ENCODE measurements at places on chromosomes 7 and 10.

DNA sequence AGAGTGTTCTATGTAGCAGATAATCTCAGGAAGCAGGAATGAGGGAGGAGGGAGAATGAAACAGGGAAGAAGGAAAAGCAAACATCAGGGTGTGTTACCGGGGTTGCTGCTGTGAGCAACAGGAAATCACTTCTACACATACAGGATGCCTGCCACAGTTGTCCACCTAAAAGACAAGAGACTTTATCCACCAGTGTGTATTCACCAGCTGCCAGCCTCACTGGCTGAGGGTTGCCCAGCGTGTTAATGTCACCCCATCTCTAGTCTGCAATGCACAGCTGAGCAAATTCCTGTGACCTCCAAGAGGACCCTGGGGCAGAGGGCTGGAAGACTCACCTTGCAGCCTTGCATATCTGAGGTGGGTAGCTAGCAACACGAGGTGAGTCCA is 183.7 kb downstream of the GPAM start:
- DNase-seq: no peak

DNA sequence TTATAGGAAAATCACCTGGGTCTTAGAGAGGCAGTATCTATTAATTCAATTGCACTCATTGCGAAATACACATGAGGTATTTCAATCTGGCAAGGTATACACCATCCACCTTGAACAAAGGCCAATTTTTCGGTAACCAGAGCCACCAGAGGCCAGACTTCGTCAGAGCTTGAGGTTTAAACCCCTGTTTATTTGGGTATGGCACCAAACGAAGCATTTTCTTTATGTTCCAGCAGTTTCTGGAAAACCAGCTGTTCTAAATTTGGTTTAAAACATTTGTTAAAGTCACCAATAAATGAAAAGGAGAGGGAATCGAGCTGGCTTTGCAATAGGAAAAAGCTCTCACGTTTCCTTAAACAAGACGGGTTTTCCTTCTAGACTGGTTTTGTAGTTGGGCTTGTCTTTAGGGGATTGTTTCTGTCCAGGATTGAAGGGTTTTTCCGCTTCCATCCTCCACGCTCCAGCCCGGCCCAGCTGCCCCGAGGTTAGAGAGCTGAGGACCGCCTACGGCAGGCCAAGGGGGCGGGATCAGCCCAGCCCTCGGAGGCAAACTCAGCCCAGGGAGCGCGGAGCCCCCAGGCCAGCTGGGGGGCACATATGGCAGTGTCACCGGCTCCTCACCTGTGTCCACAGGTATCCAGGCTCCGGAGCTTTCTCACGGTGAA is 539.4 kb upstream of the MGMT start:
- DNase-seq: no peak

- DNase-seq: no peak
Observed at GRCh38 chr10:126851414-126852108, 53.7 kb upstream of the DOCK1 start.

DNA sequence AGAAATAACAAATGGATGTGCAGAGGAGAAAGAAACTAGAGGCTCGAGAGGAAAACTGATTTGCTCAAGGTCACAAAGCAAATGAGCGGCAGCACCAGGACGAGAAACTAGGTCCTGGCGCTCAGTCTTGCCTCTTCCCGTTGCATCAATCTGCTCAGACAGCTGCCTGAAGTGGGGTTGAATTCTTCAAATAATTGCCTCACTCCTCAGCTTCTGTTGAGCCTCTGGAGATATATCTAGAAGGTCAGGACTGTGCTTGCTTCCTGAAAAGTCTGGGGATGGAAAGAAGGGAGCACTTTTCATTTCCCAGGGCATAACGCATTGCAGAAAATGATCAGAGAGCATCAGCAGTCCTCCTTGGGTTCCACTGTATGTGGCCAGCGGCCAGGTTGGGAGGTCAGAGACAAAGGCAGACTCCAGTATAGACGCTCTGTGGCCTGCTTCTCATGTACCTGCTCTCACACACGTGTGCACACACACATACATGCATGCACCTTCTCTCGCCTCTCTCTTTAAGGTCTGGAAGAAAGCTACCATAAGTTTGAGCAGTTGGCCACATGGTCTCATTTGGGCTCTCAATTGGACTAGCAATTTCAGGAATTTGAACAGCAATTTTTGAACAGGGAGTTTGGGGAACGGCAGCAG is 83.7 kb upstream of the DUSP5 start:
- DNase-seq: no peak

DNA sequence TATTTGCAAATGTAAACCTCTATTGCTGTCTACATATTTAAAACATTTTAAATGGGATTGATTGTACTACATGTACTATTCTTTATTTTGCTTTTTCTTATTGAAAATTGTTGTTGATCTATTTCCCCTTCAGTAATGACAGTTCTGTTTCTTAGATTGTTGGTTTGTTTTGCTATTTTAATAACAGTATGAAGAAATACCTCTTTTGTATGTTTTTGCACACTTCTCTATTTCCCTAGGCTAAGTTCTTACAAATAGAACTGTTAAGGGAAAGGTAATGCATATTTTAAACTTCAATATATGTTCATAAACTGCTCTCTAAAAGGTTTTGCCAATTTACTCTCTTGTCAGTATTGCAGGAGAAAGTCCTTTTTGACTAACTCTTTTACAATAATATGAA is 195.0 kb upstream of the PRPS1L1 start:
- no peak for DNase-seq

- DNase-seq: no peak
Observed at GRCh38 chr10:50618624-50619023, 5.1 kb downstream of the SGMS1 start.

- DNase-seq: no peak
Observed at GRCh38 chr10:15815242-15815885, 44.9 kb downstream of the MINDY3 start.

GRCh38 chr7:141590666-141591065 is 39.5 kb downstream of the AGK start:
- no peak for DNase-seq
